ENCODE measurements at places on chromosomes 6 and 20.

- no peak for DNase-seq
Measured at GRCh38 chr20:4574356-4574690, 147.4 kb upstream of the PRND start.

DNA sequence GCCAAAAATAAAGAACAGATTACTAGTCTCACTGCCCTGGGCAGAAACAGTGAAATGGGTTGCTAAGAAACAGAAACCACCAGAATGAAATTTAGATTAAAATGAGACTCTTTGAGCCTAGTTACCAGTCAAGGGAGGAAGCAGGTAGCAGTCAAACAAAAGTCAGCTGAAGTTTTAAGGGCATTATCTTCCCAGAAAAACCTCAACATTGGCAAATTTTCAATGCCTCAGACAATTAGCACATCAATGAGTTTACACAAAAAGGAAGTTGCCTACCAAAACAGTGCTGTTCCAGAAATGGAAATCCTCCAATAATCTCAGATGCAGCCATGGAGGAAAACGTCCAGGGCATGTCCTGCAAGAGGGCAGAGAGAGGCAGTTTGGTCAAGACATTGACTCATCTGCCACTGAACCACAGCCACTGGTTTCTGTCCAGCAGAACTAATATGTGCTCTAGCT lies 399.7 kb upstream of the ADGRB3 start:
- DNase-seq, result no peak

- no peak for DNase-seq
Measured at GRCh38 chr6:75349262-75349984, 64.8 kb upstream of the TMEM30A start.

DNA sequence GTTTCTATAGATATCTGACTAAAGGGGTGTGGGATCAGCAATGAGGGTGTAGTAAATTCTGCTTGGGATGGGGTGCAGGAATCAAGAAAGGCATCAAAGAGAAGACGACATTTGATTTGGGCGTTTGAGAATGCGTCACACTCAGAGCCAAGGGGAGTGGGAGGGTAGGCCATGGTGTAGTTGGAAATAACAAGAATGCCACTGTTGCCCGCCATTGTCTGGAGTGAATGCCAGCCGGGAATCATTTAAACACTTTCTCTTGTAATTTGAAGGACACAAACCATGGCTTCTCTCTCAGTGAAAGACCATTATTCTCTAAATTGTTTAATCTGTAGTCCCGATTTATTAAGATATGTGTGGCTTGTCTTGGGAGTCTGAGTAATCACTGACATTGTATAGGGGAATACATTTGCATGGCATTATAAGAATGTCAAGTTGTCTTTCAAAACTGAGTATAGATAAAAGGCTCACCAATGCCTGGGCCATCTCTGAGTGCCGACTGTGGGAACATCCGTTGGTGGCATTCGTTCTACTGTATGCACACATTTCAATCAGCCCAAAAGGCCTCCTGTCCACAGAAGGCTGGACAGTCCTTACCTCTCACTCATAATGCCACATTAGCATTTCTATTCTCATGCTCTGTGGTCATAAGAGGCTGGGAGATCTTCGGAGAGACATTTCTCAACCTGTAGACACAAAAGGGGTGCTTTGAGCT lies 777.8 kb downstream of the KIF16B start:
- DNase-seq, result no peak

DNA sequence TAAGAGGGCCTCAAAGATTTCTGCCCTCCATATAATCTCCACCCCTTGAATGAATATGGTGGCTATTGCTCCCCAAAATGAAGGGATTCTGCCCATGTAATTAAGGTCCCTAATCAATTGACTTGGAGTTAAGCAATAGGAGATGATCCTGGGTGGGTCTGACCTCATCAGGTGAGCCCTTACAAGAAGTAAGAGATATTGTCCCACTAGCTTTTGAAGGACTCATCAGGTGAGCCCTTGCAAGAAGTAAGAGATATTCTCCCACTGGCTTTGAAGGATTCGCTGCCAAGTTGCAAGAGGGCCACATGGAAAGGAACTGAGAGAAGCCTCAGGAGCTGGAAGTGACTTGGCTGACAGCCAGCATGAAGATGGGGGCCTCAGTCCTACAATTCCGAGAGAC lies 103.4 kb downstream of the BMP7 start:
- no peak for DNase-seq

DNA sequence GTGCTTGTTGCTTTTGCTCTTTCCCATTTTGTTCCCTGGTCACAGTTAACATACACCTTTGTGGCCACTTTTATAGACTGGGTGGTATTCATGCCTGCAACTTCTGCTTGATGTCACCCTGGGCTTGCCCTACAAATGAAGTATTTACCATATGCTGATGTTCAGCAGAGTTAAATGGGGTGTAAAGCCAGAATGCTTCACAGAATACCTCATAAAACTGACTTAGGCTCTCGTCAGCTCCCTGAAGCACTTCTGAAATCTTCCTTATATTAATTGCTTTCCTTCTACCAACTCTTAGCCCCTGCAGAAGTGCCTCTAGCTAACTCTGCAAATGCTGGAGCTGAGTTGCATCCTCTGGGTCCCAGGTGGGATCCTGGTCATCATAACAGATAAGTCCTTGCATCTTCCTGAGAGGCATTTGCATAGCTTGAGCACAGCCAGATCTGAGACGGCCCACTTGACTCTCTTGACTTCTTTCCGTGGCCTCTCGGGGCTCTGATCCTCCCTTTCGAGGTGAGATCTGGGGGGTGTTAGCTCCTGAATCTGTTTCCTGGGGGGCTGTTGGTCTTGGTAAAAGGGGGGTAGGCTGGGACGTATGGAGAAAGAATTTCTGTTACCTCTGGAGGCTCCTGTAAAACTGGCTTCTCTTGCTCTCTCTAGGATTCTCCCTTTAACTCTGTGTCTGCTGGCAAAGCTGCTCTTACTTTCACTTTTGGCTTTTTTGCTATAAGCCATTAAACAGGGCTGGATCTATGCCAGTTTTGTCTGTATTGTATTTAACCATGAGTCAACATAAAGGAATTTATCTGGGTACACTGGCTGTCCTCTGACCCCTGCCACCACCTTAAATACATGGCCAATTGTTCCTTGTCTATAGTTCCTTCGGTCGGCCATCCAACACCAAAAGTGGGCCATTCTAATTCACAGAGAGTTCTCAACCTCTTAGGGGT lies 223.0 kb upstream of the SYNCRIP start:
- DNase-seq, result no peak

GRCh38 chr6:27838945-27839625 lies 73.1 kb downstream of the OR2B2 start:
- DNase-seq, result peak; percentile 21

- peak; percentile 78 for DNase-seq
Measured at GRCh38 chr6:15147827-15148226, 98.0 kb upstream of the JARID2 start.

DNA sequence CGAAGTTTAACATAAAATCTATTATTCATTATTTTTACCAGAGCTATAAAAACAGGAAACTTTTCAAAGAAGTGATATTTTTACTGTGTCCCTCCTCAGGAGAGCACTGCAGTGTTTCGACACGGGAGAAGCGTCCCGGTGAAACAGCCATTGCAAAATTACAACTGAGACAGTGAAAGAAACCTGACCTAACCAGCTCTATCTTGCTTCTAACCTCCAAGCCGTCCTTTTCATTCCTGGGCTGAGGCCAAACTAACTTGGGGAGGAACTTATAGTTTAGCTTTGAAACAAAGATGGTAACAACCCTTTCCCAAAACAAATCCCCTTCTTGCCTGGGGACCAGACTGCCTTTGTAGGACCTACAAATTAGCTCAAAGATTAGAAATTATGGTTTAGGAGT lies 79.2 kb downstream of the WDR27 start:
- no peak for DNase-seq

DNA sequence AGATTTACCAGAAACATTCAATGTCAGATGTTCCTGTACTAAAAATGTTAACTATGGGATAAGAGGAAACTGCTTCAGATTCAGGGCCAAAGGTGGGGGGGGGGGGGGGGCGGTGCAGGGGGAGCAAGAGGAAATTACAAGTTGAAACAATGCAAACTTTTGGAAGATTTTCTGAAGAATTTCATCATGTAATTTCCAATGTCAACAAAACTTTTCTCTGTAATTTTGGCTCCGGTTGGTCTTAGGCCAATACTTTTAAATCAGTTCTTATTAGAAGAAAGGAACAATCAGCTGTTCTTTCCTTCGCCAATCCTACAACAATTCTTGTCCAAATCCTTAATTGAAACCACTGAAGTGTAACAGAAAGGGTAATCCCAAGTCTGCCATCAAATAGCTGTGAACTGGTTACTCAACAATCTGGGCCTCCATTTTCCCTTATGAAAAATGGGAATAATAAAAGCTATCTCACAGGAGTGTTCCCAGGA lies 13.1 kb downstream of the UQCC1 start:
- no peak for DNase-seq

DNA sequence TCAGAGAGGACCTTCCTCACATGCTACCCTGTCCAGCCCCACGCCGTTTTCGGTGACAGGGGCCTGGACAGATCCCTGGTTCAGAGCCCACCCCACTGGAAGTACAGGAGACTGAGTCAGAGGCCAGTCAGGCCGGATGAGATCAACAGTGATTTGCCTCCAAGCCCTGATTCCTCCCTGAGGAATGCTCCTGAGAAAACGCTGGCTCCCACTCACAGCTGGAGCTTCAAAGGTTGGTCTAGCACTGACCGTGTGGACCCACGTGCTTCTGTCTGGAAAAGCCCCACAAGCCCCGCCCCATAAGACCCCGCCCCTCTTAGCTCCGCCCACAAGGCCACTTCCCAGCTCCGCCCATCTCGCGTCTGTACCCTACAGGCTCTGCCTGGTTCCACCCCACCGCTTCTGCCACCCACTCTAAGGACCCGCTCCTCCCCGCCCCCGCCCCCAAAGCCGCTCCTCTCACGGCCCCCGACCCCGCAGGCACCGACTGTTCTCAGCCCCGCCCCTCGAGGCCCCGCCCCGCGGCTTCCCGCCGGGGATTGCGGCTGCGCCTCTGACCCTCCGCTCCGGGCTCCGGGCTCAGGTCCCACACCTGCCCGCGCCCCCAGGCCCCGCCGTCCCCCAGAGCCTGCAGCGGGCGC lies 64.9 kb upstream of the BHLHE23 start:
- DNase-seq, result peak; percentile 72

- DNase-seq, result no peak
Measured at GRCh38 chr20:20690676-20691476, 21.6 kb downstream of the RALGAPA2 start.

Measured in cerebellum (tissue), 4 donors.